Bronchial smooth muscle cell (primary cell): ENCODE measurements at places on chromosomes 7 and 10. TPM values are rescaled to one million over a fixed set of nuclear protein-coding genes. Genes with fewer than 3 reads are reported as not detected.

The PLEKHS1 gene
- total RNA-seq: not detected in 2 replicates

The GPER1 gene
- total RNA-seq: 2.1 and 3.6 TPM in 2 replicates

The MALRD1 gene
- total RNA-seq: 0.16 and 0.60 TPM in 2 replicates

The C10orf67 gene
- under 0.01 TPM in 1 of 2 replicates, not detected in the other for total RNA-seq

The BICC1 gene
- total RNA-seq: 74.9 and 78.8 TPM in 2 replicates

The HOXA11 gene
- 0.16 TPM in 1 of 2 replicates, not detected in the other for total RNA-seq

The DLX6 gene
- not detected in 2 replicates for total RNA-seq

The SLC13A4 gene
- 0.16 and 0.26 TPM in 2 replicates for total RNA-seq

The NKX1-2 gene
- not detected in 2 replicates for total RNA-seq

The GBF1 gene
- 17.0 and 18.6 TPM in 2 replicates for total RNA-seq

The GPR85 gene
- 1.1 and 1.9 TPM in 2 replicates for total RNA-seq

The CPXM2 gene
- 9.3 and 41.5 TPM in 2 replicates for total RNA-seq

The CTAGE4 gene
- total RNA-seq: 0.09 and 0.32 TPM in 2 replicates

The RNLS gene
- 10.4 and 12.6 TPM in 2 replicates for total RNA-seq

The NEUROG3 gene
- total RNA-seq: not detected in 2 replicates

The PPIF gene
- total RNA-seq: 15.6 and 17.2 TPM in 2 replicates

The DYNC1I1 gene
- 0.17 and 0.47 TPM in 2 replicates for total RNA-seq

The TUBB8 gene
- not detected in 2 replicates for total RNA-seq

The HTRA1 gene
- total RNA-seq: 88.8 and 155 TPM in 2 replicates

The CCZ1 gene
- total RNA-seq: 14.2 and 29.6 TPM in 2 replicates

The DDC gene
- not detected in 2 replicates for total RNA-seq

The OR2A5 gene
- total RNA-seq: not detected in 2 replicates

The SPDYE9 gene
- not detected in 2 replicates for total RNA-seq

The FIGNL1 gene
- 6.0 and 8.3 TPM in 2 replicates for total RNA-seq

The AKR1E2 gene
- total RNA-seq: 3.8 and 9.3 TPM in 2 replicates

The VSTM4 gene
- total RNA-seq: 5.5 and 6.4 TPM in 2 replicates

The BLVRA gene
- 36.3 and 53.4 TPM in 2 replicates for total RNA-seq
